Stimulated activated CD8-positive, alpha-beta memory T cell treated with anti-CD3 and anti-CD28 coated beads, Interleukin-4, amount 100 ng/mL, for 1 hour (primary cell): ENCODE measurements at places on chromosomes 12 and 14.

GRCh38 chr12:13595536-13596443, 385.6 kb downstream of the GRIN2B start:
- no peak for DNase-seq

DNA sequence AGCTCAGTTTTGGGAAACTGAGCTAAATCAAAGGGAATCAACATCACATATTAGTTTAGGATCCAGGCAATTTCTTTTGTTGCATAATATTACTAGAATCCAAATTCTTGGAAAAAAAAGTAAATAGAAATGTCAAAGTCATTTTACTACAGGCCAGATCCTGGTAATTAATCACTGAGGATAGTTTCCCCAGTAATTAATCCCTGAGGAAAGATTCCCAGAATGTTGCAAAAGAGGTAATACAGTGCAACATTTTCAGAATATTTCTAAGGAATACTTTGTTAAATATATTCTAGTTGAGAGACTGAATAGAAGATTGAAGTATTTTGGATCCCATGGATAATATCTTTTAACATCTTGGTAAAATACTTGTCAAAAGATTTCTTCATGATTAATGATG, 207.0 kb upstream of the GARIN2 start:
- DNase-seq: no peak

DNA sequence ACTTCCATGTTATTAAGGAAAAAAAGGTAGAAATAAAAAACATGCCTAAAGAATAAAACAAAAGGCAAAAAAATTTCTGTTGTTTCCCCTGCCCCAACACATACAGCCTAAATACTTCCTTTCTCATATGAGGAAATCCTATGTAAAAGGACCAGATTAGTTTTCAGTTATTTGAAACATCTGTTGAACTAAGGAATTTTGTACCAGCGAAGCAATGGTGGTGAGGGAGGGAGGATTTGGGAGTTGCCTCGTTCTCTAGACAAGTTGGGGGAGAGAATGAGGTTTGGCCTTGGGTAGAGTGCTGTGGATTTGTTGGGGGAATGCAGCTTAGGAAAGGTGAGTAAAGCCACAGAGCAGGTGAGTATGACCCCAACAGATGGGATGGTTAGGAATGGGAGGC, 141.5 kb upstream of the RFLNA start:
- no peak for DNase-seq

DNA sequence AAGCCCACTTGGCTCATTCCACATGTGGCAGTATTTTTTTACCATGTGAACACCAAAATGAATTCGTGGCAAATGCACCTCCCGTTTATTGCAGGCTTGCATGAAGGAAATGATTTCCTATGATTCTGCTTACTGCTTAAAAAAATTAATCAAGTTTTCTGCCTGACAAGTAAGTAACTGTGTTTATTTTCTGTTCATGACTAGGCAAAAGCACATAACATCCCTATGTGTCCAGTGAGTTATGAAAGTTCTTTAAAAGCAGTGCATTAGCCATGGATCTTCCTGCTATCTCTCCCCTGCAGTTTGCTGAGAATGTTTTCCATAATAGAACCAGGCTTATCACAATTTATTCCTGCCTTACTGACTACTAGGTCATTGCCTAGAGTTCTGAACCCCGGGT, 20.4 kb downstream of the GPR65 start:
- no peak for DNase-seq

DNA sequence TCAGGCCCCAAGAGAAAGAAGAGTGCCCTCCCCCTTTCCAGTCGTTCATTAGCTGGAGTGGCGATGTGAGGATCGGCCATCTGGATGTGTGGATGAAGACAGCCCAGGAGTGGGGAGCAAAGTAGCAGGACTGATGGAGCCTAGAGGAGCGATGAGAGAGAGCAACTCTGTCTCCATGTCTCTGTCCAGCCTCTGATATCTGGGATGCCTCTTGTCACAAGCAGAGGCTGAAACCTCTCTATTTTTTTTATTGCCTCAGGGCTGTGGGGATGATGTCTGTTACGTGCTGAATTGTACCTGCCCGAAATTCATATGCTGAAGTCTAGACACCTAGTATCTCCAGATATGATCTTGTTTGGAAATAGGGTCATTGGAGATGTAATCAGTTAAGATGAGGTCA, 2.7 kb downstream of the SERPINA11 start:
- no peak for DNase-seq

DNA sequence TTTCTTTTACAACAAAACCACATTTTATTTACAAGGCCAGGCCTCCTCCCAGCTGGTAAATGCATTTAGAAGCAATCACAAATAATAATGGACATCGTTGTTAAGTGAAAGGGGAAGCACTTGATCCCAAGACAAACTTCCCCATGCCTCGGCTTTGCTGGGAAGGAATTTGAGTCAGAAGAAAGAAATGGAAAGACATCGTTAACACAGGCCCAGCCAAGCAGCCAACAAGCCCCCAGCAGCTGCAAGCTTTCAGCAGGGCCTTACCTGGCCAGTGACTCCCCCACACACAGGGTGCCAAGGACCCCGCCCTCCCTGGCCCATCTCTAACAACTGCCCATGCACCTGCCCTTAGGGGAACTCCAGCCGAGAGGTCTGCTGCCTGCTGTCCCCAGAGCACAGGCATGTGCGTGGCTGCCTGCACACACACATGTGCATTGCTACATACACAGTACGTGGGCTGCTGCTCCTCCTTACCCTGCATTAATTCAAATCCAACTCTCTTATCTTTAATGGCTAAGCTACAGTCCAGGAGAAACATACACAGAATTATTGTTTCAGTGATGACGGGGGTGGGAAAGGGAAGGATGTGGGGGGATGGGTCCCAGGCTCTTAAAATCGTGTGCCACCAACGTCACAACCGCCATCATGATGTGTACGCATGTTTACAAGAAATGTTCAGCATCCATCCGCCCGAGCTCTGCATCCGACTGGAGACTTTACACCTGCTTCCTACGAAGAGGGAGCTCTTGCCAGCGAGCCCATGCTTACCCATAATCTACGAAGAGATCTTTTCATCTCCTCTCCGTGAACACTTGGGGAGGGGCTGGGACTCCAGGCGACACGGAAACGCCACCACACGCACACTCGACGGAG, 9.8 kb downstream of the BCL11B start:
- no peak for DNase-seq

DNA sequence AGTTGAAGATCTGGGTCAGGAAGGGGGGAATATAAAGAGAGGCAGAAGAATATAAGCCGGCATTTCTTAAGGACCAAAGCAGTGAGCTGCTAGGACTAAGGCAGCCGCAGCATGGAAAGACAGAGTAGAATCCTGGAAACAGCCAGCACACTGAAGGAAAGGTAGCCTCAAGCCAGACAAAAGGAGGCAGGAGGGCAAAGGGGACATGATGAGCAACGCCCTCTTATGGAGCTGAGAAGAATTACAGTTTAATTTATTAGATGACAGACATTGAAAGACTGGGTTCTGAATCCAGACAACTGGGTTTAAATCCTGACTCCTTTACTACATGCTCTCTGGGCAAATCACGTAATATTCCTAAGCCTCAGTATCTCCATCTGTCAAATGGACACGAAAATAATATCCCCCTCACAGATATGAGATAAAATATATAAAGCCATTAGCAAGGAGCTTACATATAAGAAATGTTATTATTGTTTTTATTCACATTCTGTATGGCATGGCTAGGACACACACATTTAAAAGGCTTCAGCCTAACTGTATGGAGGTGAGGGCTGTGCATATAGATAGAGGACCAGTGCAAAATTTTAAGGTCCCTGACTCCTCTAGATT, 8.1 kb upstream of the PCED1B start:
- no peak for DNase-seq

GRCh38 chr14:92577321-92577742, 63.8 kb downstream of the RIN3 start:
- DNase-seq: no peak

GRCh38 chr14:71361336-71361735, 454.1 kb downstream of the PCNX1 start:
- no peak for DNase-seq

GRCh38 chr12:130713581-130713991, 2.5 kb downstream of the RIMBP2 start:
- no peak for DNase-seq

DNA sequence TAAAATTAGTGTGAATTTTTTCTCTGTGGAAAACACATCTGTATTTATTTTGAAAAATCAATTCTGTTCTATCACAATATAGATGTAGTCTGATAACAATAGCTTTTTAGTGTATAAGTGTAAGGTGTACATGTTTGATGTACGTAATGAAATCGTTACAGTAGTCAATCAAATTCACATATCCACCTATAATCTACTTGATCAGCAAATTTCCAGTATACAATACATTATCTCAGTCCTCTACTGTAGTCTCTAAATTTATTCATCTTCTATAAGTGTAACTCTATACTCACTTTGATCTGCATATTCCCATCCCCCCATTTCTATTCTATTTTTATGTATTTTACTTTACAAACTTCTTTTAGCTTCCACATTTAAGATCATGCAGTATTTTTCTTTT, 13.0 kb downstream of the PLEKHA5 start:
- DNase-seq: no peak

GRCh38 chr12:13106666-13107065, 3.2 kb upstream of the GSG1 start:
- no peak for DNase-seq

GRCh38 chr12:6748761-6749160, 4.2 kb downstream of the MLF2 start:
- no peak for DNase-seq

DNA sequence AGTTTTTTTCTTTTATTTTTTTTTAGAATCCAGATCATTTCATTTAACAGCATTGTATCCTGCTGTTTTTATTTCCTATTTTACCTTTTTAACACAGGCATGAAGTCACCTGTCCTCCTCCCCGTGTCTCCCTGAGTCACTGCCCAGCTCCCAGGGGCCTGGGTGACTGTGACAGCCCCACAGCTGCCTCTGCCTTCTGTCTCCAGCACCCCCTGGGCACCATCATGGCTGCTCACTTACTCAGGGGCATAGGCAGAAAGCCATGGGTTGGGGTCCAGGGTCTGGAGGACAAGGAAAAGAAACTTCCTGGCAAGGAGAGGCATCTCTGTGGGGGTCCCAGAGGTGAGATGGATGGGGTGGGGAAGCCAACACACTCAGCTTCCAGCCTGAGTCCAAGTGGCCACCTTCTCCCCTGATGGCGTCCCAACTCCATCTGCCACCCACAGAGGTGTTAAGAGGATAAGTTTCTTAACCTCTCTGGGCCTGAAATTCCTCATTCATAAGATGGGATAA, 25.3 kb downstream of the TMEM63C start:
- no peak for DNase-seq

- DNase-seq: no peak
Measured at GRCh38 chr12:88063375-88063774, 34.2 kb upstream of the C12orf50 start.
